ENCODE measurements at places on chromosomes 5 and 9. TPM values are rescaled to one million over a fixed set of nuclear protein-coding genes. Genes with fewer than 3 reads are reported as not detected.

GRCh38 chr5:69206528-69207190 lies 17.3 kb downstream of the CENPH start:
- no peak for DNase-seq

DNA sequence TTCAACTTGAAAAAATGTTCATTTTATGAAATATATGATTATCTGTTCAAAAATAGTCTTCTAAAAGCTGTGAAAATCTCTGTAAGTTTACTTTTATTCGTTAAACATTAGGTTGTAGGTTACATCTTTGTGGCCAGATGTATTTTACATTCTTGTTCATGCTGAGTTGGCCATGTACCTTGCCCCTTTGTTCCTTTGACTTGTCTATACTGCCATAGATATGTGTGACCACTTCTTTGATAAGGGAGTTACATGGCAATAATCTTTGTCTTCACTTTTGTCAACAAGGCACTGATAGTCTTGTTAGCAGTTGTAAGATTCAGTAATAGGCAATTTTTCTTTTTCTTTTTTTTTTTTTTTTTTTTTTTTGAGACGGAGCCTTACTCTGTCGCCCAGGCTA lies 15.9 kb downstream of the SEC24A start:
- no peak for DNase-seq

MZB1 gene
- total RNA-seq: 2.1 TPM

GRCh38 chr5:97229688-97230285 lies 46.7 kb upstream of the RIOK2 start:
- DNase-seq: no peak

RANBP6 gene
- total RNA-seq: 39.7 TPM

- no peak for DNase-seq
Observed at GRCh38 chr5:54874337-54875021, 110.9 kb downstream of the ESM1 start.

GRCh38 chr9:81389569-81389993 lies 299.8 kb downstream of the TLE1 start:
- no peak for DNase-seq

DNA sequence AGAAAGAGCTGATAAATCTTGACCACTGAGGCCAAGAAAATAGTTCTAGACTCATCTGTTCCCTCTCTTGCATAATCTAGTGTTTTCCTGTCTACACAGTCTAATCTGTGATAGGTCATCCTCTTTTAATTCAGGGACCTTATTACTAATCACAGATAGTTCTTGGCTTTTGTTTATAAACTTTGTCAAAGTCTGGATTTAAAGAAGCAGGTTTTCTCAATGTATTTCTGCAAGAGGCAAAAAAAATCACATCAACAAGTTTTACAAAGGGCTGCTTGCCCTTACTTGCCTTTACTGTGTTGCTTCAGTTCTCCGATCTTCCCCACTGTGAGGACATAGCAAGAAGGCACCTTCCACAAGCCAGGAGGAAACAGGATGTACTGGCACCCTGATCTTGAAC lies 43.9 kb upstream of the MTAP start:
- DNase-seq: no peak

- no peak for DNase-seq
Observed at GRCh38 chr5:123610665-123611405, 98.9 kb downstream of the CSNK1G3 start.

RIOK2 gene
- total RNA-seq: 29.6 TPM

DNA sequence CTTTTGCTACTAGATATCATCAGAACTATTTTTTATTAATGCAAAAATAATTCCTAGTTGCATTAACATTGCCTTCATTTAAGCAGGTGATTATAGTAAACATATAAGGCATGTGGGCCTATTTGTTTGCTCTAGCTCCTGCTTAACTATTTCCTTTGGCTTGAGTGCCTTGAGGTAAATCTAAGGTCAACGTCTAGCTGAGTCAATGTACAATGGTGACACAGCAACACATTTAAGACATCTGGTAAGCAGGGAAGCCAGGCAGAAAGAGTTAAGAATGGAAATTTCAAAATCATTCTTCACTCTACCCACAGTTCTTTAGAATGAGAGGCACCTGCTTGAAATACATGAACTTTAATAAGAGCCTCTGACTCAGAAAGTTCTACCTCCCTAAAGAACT lies 111.9 kb upstream of the FST start:
- DNase-seq: no peak

FAM120AOS gene
- 40.7 TPM for total RNA-seq

SPEF2 gene
- 3.5 TPM for total RNA-seq

- DNase-seq: no peak
Observed at GRCh38 chr9:26891726-26892125, 876 bp downstream of the CAAP1 start.

- DNase-seq: no peak
Observed at GRCh38 chr9:136312436-136312835, 8.5 kb upstream of the CCDC187 start.

DNA sequence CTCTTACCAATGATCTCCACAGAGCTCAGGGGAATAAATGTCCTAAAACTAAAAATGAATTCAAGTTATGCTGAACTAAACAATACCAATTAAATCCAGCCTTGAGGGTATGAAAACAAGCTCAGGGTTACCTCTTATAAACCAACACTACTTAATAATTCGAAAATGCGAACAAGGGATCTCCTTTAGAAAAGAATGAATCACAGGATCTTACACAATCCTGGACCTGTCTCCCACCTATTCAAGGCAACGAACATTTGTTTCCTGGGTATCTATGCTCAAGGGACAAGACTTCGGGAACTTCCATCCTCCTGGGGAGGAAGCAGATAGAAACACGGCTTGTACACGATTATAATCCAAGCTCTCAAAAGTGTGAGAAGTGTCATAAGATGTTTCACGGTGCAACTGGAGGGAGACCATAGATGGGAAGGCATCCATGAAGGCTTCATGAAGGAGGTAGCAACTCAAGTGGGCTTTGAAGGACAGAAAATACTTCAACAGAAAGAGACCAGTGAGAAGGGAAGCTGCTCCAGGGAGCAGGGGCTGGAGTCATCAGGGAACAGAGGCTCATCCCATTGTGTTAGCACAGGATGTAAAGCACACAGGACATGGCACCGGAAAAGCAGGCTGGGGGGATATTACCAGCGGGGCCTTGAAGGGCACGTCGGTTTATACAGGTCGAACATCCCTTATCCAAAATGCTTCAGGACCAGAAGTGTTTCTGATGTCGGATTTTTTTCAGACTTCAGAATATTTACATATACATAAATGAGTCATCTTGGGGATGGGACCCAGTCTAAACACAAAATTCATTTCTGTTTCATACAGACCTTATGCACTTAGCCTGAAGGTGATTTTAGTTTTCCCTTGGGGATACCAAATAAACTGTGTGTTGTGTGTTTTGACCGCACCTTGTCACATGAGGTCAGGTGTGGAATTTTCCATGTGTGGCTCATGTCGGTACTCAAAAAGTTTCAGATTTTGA lies 87.4 kb downstream of the TLE1 start:
- DNase-seq: no peak

- DNase-seq: no peak
Observed at GRCh38 chr5:160044967-160045366, 36.0 kb downstream of the TTC1 start.

NPR3 gene
- not detected for total RNA-seq

Measured in CD8-positive, alpha-beta T cell (primary cell).